Activated CD4-positive, alpha-beta T cell treated with anti-CD3 and anti-CD28 coated beads for 4 hours (primary cell): ENCODE measurements at places on chromosomes 2 and 18.

- DNase-seq = no peak
These were observed 122.9 kb upstream of the COL3A1 start for GRCh38 chr2:188851311-188851710.

DNA sequence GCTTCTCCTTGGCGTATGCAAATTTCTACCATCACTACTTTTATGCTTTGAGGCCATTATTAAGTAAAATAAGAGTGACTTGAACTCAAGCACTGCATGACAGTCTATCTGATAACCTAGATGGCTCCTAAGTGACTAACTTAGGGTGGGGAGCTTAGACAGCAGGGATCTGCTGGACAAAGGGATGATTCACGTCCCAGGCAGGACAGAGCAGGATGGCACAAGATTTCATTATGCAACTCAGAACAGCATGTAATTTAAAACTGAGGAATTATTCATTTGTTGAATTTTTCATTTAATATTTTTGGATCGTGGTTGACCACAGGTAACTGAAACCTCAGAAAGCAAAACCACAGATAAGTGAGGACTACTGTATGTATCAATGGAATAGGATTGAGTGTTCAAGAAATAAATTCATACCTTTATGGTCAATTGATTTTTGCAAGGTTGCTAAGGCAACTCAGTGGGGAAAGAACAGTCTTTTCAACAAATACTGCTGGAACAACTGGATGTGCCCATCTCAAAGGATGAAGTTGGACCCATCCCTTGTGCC lies 115.3 kb downstream of the MBD2 start:
- DNase-seq = no peak

DNA sequence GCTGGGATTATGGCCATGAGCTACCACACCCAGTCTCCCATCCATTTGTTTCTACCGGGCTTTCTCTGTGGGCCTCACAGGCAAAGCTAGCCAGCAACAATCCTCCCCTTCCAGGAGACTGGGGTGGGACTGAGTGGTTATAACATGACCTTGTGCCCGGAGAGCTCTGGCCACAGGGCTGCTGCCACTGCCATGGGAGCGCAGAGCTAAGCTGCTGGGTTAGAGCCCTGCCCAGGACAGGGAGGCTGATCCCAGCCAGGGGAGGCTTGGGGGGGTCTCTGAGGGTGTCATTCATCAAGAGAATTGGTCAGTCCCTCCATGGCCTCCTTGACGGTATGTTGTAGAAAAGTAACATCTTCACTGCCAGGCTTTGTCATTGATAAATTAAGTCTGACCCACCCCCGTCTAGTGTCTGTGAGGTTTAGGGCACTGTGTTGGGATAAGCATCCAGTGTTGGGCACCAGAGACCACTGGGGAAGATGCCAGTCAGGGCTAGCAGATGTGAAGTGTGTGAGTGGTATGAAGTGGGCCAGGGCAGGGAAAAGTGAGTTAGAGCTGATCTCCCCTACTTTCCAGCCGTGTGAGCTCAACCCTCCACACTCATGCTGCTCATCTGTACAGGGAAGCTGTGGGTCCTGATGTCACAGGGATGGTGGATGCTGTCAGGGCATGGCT lies 368.4 kb upstream of the HS6ST1 start:
- DNase-seq = no peak

DNA sequence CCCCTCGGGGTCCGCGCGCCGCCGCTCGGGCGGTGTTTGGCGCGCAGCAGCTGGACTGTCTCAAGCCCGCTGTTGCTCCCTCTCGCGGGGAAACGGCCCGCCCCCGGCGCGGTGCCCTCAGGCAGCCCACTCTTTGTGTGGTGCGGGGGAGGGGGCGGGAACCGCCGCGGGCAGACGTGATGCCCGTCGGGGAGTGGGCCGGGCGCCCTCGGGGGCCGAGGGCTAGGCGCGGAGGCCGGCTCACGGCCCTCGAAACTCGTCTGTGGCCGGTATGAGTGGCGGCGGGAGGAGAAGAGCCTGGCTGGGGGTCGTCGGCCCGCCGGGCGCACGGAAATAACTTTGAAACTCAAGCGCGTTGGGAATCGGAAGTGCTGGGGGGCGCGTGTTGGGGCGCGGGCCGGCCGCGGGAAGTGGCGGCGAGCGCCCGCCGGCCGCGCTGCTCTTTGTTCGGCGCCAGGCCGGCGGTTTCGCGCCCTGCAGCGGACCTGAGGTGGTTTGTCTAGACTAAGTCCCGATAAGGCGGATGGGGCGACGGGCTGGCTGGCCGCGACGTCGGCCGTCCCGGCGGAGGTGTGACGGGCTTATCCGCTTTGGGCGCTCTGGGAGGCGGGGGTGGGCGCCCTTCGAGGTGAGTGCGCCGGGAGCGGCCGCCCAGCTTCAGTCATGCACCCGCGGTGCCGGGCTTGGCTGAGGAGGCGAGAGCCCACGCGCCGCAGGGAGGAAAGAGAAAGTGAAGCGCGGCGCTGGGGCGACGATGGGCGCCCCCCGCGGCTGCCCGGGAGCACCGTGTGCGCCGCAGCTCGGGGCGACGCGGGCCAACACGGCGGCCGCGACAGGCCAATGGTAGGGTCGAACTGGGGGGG lies 679 bp downstream of the PTMA start:
- DNase-seq = peak; percentile 60

DNA sequence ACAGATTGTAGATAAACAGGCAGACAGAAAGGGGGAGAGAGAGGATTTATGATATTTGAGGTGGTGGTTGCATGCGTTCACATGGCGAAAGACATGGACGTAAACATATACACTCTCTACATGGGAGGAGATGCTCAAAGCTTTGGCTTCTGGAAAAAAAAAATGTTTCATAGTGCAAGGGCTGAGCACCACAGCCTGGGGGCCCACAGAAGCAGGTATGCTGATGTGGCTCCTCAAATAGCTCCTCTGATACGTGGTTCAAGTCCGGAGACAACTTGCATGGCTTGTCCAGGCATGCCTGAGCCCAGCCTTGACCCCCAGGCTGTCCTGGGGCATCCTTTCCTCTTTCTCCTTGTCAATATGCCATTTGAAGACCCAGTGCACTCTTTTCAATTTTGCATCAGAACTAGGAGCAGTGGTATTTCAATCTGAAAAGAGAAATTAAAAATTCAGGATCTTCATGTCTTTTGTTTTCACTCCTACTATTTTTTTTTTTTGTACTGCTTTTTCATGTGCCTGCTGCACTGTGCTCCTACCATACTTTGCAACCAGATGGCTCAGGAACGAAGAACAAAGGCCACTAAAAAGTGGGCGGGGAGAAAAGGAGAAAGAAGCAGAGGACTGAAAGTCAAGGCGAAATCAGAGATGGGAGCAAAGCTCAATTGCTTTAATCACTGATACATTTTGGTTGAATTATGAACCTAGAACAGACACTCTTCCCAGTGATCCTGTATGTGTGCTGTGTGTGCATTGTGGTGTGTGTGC lies 495.7 kb upstream of the TCF4 start:
- DNase-seq = no peak

DNA sequence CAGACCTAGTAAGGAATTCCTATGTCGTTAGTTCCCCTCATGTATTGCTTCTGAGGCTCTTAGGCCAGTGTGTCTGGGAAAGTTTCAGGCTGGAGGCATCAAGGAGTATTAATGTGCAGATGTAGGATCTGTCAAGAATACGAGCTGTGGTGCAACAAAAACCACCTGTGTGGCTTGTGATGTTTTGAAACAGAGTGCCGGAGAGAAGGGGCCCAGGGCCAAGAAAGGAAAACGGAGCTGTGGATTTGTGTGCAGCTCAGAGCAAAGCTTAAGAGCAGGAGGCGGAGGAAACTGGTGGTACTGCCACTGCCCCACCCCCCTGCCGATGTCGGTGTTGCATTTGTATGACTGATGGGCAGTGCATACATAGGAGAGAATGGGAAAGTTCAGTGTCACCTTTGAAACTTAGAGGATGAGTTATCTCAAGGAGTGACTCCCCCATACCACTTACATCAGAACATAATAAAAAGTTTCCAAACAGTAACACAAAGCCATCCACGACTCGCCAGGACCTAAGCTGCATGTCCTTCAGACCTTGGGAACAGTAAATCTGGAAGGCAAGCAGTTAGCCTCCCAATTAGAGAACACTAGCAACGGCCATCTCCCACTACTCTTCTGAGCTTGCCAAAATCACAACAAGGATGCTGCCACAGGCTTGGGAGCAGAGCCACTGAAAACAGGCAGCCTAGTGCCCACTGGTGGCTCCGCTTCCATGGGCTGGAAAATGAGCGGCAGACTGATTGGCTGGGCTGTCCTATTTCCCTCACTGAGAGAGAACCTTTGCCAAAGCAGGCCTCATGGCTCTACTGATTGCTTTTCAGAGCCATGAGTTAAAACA lies 152.7 kb upstream of the NT5C1B start:
- no peak for DNase-seq

DNA sequence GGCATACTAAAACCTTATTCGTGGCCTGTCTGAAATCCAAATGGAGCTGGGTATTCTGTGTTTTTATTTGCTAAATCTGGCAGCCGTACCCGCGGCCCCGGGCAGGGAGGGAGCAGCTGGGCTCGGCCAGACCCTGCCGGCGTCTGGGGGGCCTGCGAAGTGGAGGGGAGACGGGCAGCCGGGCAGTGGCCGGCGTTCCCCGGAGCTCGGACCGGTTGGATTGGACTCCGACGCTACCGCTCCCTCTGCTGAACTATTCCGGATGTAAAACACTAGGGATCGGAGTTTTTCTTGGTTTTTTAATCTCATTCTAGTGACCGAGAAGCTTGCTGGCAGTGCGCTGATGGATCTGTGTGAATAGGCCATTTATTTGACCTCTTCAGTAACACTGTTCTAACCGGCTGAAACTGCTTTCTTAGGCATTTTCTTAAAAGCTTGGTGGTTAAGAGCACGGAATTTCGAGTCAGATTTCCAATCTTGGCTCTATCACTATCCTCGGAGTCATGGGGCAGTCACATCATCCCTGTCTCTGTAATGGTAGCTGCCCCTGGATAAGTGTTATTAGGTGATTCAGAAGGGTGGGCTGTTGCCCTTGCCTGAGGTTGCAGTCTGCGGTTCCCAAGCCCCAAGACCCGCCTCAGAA lies 694 bp downstream of the UNC50 start:
- no peak for DNase-seq

GRCh38 chr2:204669382-204669781 lies 124.1 kb downstream of the PARD3B start:
- no peak for DNase-seq

DNA sequence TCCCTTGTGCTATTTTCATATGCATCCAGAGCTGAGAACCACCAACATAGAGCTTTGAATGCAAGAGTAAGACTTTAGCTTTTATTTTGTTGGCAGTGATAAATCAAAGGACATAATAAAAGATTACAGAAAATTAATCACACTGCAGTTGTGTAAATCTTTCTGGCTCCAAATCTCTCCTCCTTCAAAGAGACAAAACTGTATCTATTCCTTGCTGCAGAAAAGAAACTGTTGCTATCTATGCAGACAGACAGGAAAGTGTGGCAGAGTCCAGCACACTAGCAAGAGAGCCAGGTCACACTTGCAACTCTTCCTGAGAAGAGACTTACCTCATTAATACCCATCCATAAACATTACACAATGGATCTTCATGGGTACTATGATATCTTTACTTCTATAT lies 57.5 kb downstream of the DTNB start:
- DNase-seq = no peak

GRCh38 chr2:144510294-144510991 lies 9.5 kb downstream of the ZEB2 start:
- DNase-seq = no peak

DNA sequence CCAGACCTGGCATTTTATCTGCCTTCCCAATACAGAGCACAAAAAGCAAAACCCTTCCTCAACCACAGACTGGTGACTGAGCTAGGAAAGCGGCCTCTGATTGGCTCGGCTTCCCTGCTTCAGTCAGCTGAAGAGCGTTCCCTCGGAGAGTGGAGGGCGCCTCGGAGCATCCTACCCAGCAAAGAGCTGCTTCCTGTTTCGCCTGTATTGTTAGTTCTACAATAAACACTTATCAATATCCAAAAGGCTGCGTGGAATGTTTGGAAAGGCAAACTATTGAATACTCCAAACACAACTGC lies 125.0 kb downstream of the CACNB4 start:
- DNase-seq = no peak
